Right kidney (tissue), 9 donors: ENCODE measurements at places on chromosomes 16 and 17.

DNA sequence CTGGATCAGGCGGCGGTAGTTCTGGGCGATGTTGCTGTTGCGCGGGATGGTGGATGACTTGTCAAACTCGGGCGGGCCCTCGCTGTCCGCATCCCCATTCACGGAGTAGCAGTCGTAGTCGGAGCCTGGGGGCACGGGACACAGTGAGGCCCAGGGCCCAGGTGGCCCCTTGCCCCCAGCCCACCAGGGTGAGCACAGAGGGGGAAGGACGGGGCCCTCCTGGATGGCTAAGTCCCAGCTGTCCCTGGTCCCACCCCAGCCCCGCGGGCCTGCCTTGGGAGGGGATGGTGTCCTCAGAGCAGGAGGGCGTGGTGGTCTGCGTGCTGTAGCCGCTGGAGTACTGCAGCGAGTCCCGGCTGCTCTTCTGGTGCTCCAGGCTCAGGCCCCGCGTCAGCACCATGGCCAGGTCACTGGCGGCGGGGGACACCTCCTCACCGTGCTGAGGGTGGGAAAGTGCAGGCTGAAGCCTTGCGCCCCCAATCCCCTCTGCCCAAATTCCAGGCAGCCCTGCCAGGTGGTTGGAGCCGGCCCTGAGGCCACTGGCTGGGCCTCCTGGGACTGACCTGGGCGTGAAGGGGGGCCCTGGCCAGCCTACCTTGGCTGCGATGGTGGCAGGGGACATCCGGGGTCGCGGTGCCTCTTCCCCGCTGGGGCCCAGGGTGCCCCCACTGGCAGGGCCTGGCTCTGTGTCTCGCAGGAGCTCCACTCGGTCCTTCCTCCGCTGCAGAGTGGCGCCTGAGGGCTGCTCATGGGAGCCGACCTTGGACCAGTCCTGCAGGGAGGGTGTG lies 18.2 kb downstream of the IL34 start:
- no peak for DNase-seq

DNA sequence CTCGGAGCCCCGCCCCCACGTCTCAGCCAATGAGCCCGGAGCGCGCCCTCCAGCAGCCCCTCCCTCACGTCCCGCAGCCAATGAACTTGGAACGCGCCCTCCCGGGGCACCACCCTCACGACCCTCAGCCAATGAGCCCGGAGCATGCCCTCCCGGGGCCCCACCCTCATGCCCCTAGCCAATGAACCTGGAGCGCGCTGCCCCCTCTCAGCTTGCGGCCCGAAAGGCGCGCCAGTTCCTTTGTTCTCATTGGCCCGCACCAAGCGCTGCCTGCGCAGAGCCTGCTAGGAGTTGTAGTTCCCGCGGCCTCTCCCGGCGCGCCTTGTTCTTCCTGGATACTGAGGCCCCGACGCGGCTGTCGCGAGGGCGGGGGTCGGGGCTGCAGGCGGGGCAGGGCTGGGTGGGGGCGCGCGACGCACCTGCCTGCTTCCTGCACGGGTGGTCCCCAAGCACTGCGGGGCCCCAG lies at the start of gene LRRC45:
LRRC45 (plus strand) TSS at position 325 of the 466 bp plus-strand sequence. CDS start 339 bp downstream, outside the sequence.
- DNase-seq, result peak; percentile 82

DNA sequence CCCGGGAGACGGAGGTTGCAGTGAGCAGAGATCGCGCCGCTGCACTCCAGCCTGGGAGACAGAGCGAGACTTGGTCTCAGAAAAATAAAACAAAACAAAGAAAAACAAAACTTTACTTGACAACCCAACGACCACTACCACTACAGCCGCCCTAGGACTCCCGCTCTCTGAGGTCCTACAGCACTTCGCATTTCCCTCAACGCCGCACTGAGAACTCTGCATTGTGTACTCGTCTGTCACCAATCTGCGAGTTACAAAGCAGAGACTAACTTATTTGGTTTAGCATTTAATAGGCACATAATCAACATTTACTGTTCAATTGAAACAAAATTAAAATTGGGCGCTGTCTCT lies 479 bp upstream of the ZNF207 start:
- no peak for DNase-seq

- DNase-seq, result no peak
Measured at GRCh38 chr17:17075125-17075781, 33.0 kb downstream of the MPRIP start.

DNA sequence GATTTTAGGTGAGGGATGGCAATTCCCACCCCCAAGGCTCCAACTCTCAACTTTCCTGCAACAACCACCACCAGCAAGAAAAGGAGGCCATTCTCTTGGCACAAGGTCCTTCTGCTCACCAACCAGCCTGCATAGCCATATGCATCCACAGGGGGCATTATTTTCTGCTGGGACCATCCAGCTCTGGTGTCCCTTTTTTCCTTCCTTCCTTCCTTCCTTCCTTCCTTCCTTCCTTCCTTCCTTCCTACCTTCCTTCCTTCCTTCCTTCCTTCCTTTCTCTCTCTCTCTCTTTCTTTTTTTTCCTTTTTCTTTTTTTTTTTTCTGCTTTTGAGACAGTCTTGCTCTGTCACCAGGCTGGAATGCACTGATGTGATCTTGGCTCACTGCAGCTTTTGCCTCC lies 21.1 kb upstream of the COX10 start:
- no peak for DNase-seq

- DNase-seq, result no peak
Measured at GRCh38 chr17:39235555-39236449, 10.1 kb upstream of the STAC2 start.

GRCh38 chr17:28033972-28034714 lies 8.3 kb upstream of the NLK start:
- no peak for DNase-seq

- DNase-seq, result peak; percentile 53
Measured at GRCh38 chr16:88977018-88977811, at the start of gene CBFA2T3. Gene CBFA2T3, minus strand, starts transcription at chr16:88977207. Its CDS starts 400 bp downstream, at chr16:88976807.

DNA sequence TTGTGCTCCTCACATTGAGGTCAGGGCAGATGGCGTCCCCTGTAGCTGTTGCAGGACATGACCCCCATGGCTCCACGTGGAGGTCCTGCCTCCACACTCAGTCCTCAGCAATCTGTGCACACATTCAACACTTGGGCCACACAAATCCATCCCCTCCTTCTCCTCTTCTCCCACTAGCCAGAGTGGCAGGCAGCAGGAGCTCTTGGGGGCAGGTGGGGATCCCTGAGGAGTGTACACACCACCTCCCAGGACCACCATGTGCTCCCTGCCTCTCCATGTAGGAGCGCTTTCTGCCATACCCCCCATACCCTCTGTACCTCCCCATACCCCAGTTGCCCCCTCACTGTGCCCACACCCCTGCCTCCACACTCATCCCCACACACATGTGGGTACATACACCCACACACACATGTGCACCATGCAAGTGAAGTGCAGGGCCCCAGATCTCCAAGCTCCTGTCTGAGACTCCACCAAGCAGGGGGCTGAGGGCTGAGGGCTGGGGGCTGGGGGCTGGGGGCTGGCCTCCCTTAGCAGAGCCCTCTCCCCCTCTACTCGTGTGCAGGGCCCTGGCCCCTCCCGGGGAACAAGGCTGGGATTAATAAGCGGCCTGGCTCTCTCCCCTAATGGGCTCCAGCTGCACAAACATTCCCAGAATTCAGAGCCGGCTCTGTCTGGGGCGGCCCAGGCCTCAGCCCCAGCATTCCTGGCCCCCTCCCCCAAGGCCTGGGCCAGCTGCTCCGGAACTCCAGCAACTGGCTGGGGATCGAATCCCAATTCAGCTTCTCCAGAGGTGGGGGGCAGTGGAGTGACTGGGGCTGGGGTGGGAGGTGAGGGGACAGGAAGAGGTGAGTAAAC lies 48.2 kb upstream of the MEIOC start:
- peak; percentile 30 for DNase-seq

DNA sequence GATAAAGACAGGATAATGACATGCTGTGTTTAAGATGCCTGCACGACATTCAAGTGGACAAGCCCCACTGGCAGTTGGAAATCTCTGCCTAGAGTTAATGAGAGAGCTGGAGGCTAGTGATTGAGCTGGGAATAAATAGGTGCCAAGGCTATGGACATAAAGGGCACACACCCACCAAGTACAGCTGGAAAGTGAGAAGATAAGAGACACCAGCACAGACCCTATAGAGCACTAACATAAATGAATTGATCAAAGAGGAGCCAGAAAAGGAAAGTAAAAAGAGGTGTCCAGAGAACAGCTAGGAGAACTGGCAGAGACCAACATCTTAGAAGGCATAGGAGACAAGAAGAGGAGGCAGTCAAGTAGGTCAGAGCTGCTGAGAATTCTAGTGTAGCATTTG lies 101.2 kb downstream of the YPEL2 start:
- DNase-seq, result no peak

DNA sequence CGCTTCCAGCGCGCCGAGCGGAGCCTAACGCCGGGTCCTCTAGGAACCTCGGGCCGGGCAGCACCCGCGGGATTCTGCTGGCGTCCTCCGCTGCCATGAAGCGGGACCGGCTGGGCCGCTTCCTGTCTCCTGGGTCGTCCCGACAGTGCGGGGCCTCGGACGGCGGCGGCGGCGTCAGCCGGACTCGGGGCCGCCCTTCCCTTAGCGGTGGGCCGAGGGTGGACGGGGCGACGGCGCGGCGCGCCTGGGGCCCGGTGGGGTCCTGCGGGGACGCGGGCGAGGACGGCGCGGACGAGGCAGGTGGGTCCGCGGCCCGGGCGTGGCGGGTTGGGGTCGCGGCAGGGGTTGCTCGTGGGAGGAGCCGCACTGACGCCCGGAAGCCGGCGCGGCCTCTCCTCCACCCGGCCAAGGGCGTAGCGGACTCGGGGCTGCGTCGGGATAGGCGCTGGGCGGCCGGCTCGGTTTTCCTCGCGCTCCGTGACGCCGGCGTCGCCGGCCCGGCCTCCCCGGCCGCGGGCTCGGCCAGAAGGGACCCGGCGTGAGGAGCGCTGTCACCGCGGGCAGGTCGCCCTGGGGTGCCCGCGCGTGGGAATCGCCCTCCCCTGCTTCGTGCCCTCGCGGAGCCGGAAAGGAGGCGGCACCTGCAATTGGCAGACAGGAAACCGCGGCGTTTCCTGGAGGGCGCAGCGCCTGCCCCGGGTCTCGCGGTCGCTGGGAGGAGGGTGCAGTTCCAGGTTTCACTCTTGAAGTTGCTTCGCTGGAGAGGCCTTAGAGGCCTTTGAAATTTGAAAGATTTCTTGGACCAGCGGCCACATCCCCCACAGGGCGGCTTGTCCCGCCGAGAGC lies 432 bp downstream of the ZNF276 start:
- peak; percentile 88 for DNase-seq

DNA sequence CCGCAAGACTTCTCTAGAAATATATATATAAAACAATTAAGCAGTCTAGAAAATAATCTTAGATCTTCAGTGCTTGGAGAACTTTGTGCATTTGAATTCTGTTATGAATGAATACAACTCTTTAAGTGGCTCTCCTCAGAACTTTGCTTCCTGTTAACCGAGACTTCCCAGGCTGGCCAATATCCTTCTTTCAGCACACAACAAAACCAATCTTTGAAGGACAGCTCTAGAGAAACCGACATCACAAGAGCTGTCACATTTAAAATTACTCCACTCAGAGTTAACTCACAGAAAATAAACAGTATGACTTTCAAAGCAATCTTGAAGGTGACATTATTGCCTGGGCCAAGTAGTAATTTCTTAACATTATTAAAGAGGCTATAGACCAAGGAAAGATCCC lies 49.7 kb upstream of the ITGA2B start:
- DNase-seq, result no peak

GRCh38 chr17:45677770-45678169 lies 106.3 kb upstream of the CRHR1 start:
- no peak for DNase-seq

DNA sequence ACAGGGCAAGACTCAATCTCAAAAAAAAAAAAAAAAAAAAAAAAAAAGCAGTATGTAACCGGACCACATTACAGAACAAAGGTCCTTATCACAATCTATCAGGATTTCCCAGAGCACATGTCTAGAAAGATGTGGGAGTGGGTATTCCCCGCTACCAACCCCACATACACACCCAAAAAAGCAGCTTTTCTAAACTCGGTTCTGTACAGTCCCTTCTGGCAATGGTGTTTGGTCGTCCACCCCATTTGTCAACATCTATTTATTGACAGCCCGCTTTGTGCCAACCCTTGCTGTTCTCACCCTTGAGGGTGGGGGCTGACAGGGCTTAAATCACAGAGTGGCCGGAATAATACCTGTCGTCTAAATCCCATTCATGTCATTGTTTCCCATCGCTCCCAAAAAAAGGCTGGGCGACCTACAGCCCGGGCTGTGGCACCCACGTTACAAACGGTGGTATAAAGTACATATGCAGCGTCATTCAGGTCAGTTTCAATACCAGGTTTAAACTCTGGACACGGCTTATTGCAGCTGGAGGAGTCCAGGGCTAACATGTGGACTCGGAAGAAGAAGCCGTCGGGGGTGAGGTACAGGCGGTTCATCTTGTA lies 3.6 kb downstream of the C17orf58 start:
- no peak for DNase-seq

GRCh38 chr17:5667871-5668270 lies 83.6 kb upstream of the NLRP1 start:
- DNase-seq, result no peak
